Thoracic aorta (tissue), 2 donors: ENCODE measurements at places on chromosomes 11 and 22.

GRCh38 chr22:32421484-32421883 is 9.4 kb upstream of the RTCB start:
- no peak overlapping the region for H3K27ac ChIP-seq
- no peaks in the 10 kb centered on the region for H3K36me3 ChIP-seq
- H3K4me1 ChIP-seq, result no peaks in the 10 kb centered on the region
- no peaks in the 10 kb centered on the region for H3K27me3 ChIP-seq

DNA sequence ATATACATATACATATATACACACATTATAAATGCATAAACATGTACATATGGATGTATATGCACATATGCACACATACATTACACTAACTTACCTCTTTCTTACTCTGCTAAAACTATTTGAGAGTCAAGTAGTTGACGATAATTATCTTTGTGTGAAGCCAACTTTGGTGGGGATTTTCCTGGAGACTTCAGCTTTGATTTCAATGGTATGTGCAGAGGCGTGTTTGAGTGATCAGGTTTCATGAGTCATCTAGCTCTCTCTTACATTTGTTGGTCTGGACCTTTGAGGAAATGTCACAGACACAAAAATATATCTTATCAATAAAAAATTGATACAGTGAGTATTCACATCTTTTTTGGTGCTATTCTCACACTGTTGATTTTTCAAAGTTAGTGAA is 769.1 kb upstream of the LUZP2 start:
- no peak overlapping the region for H3K27ac ChIP-seq
- no peaks in the 10 kb centered on the region for H3K4me1 ChIP-seq
- H3K36me3 ChIP-seq, result no peaks in the 10 kb centered on the region
- H3K4me3 ChIP-seq, result no peak overlapping the region
- H3K27me3 ChIP-seq, result no peaks in the 10 kb centered on the region

- no peaks in the 10 kb centered on the region for H3K27me3 ChIP-seq
- H3K36me3 ChIP-seq, result peaks cover 9% of the 10 kb centered on the region
- no peaks in the 10 kb centered on the region for H3K4me1 ChIP-seq
- no peak overlapping the region for H3K4me3 ChIP-seq
- DNase-seq, result no peak
- no peak overlapping the region for H3K27ac ChIP-seq
These were observed 20.4 kb upstream of the POGLUT3 start for GRCh38 chr11:108518581-108518980.

DNA sequence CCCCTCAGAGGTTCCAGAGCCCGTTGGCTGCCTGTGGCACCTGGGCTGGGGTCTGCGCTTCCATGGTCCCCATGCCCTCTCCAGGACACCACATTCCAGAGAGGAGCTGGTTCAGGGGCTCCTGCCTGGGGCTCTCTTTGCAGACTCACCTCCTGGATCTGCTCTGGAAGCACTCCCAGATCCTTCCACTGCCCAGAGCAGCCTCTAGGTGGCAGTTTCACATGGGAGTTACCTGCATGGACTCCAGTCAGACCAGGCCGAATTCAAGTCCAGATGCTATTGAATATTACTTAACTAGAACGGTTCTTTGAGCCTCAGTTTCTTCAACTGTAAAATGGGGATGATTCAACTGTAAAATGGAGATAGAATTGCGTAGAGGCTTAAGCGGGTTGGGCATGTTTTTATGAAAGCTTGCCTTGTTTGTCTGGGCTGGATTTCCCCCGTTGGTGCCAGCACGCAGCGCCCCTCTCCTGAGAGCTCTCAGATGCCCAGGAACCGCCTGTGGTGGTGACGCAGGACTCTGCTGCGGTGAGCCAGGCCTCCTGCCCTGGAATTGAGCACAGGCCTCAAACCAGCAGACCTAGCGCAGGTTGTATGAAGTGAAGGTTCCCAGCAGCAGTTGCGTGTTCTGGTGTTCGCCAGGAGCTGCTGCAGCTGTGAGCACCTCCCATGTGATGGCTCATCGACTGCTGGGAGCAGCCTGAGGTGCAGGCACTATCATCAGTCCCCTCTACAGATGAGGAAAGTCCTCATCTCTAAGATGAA is 44.2 kb downstream of the LMO1 start:
- no peaks in the 10 kb centered on the region for H3K27me3 ChIP-seq
- no peaks in the 10 kb centered on the region for H3K4me1 ChIP-seq
- H3K27ac ChIP-seq, result no peak overlapping the region
- no peak overlapping the region for H3K4me3 ChIP-seq

DNA sequence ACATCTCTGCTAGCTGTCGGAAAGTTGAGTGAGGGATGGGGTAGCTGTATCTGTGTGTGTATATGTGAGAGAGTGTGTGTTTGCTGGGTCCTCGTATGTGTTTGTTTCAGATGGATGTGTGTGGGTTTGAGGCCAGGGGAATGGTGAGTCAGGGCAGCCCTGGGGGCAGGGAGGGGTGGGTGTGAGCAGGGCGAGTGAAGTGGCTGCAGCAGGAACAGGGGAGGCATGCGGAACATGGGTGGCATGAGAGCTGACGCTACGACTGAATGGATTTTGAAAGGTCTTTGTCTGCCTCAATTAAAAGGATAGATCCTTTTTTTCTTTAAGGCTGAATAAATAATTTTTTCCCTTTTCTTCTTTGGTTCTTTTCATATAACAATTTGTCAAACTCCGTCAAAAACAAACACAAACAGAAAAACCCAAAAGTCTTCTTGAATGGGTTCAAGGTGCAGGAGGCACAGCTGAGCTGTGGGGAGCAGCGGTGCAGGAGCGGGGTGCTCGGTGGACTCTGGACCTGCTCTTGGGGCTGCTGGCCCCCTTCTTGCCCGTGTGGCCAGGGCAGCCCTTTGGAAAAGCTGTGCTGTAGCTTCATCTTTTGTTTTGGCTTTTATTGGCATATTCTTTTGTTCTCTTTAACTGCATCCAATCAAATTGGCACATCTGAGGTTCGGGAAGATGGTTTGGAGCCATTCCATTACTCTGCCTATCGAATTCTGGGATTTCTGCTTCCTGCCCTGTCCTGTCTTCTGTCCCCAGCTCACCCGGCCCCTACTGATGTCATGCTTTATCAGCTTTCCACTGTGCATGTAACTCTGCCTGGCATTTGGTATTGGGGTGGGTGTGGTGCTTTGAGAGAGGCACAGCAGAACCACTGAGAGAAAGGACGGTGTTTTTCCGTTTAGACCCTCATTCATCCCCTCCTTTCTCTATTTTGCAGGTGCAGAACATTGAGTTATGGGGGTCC is 80.1 kb downstream of the ADAMTS15 start:
- H3K27ac ChIP-seq, result no peak overlapping the region
- H3K4me1 ChIP-seq, result no peaks in the 10 kb centered on the region
- DNase-seq, result no peak

- peaks cover 7% of the 10 kb centered on the region for H3K36me3 ChIP-seq
- H3K4me1 ChIP-seq, result peaks cover 12% of the 10 kb centered on the region
- H3K27me3 ChIP-seq, result no peaks in the 10 kb centered on the region
These were observed 58.3 kb downstream of the CERK start for GRCh38 chr22:46679706-46680269.

DNA sequence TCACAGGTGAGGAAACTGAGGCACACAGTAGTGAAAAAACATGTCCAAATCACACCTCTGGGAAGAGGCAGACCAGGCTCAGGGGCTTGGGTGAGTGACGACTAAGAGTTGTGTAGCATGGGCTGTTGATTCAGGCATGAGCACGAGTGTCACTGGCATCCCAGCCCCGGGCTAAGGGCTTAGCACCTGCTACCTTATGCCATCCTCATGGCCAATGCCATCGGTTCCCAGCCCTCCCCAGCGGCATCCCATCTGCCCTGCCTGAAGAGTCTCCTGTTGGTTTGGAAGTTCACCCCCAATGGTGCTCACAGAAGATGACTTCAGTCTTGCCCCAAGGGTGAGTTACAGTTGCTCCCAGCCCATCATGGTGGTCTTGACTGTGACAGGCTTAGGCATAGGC is 22.4 kb downstream of the MB start:
- H3K27me3 ChIP-seq, result no peaks in the 10 kb centered on the region
- no peaks in the 10 kb centered on the region for H3K4me1 ChIP-seq
- no peaks in the 10 kb centered on the region for H3K36me3 ChIP-seq
- H3K27ac ChIP-seq, result no peak overlapping the region

DNA sequence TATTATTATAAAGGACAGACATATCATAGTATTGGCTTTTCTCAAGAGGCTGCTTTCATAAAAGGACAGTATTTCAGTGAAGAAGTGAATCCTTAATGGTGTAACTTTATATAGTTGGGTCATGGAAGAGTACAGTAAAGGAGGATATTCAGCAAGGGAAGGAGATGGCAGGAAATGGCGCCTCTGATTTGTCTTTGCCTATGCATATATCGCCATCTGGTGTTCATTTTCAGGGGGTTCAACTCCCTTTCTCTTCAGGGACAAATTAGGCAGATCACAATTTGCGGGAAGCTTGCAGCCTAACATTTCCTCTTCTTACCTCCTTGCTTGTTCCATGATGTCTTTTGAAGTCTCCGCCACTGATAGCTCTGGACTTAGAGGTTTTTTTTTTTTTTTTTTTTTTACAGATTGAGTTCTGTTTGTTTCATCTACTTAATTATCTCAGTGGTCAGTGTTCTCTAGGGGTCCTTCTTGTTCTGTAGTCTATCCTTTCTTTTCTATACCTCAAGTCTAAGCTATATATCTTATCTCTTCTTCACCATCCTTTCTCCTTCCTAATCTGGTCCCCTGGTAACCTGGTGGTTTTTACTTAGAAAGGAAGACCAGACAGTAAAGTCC is 21.8 kb upstream of the RRM1 start:
- no peak for DNase-seq
- no peak overlapping the region for H3K27ac ChIP-seq
- H3K36me3 ChIP-seq, result no peaks in the 10 kb centered on the region
- no peaks in the 10 kb centered on the region for H3K27me3 ChIP-seq

- no peak overlapping the region for H3K4me3 ChIP-seq
- no peak overlapping the region for H3K27ac ChIP-seq
- H3K27me3 ChIP-seq, result no peaks in the 10 kb centered on the region
- H3K4me1 ChIP-seq, result no peaks in the 10 kb centered on the region
- no peaks in the 10 kb centered on the region for H3K36me3 ChIP-seq
These were observed 138.1 kb upstream of the RAG2 start for GRCh38 chr11:36736103-36736502.

- no peak overlapping the region for H3K4me3 ChIP-seq
- no peaks in the 10 kb centered on the region for H3K36me3 ChIP-seq
- no peaks in the 10 kb centered on the region for H3K27me3 ChIP-seq
These were observed 446.6 kb downstream of the BUD13 start for GRCh38 chr11:116326146-116326545.

- H3K27ac ChIP-seq, result no peak overlapping the region
- no peaks in the 10 kb centered on the region for H3K27me3 ChIP-seq
- no peaks in the 10 kb centered on the region for H3K4me1 ChIP-seq
- H3K36me3 ChIP-seq, result no peaks in the 10 kb centered on the region
These were observed 41.3 kb upstream of the VPREB1 start for GRCh38 chr22:22203048-22203971.

- H3K27me3 ChIP-seq, result no peaks in the 10 kb centered on the region
- H3K4me3 ChIP-seq, result no peak overlapping the region
- H3K4me1 ChIP-seq, result no peaks in the 10 kb centered on the region
These were observed 10.0 kb downstream of the VSIG10L2 start for GRCh38 chr11:125955856-125956255.

DNA sequence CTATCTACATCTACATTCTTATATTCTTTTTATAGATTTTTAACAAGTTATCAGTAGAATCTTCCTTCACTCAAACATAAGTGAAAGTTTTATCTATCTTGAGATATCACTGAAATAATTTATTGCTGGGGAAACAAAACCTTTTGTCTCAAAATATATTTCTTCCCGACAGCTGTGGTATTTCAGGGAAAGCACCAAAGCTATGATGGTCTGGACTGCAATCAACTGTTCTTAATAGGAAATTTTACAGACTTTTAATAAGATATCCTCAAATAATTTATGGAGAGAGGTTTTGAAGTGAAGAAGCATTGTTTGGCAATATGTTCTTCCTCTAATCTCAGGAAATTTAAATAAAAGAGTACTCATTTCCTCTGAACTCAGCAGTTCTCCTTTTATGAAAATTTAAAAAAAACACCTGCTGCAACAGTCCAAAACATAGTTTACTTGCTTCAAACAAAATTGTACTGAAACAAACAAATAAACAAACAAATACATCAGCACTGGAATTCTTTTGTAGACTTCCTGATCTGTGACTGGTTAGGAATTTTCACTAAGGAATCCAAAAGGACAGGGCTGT is 33.9 kb upstream of the EIF3M start:
- no peaks in the 10 kb centered on the region for H3K36me3 ChIP-seq
- H3K27ac ChIP-seq, result no peak overlapping the region
- H3K4me3 ChIP-seq, result no peak overlapping the region
- no peaks in the 10 kb centered on the region for H3K4me1 ChIP-seq
- DNase-seq, result no peak

DNA sequence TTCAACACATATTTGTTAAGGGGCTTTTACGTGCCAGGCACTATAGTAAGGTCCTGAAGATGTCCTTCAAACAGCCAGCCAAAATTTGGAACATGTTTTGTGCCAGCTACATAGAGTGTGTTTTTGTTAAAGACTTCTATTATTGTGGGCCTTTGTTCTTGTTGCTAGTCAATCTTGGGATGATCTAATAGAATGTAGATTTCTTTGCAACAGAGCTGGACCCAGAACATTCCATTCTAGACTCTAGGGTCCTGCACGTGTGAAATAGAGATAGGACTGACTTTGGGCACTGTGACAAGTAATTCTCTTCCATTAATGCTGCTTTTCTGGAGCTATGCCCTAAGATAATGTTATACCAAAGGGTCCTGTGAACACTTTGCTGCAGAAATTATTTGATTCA is 16.9 kb upstream of the IPO7 start:
- peaks cover 4% of the 10 kb centered on the region for H3K4me1 ChIP-seq
- H3K36me3 ChIP-seq, result no peaks in the 10 kb centered on the region
- no peak for DNase-seq

DNA sequence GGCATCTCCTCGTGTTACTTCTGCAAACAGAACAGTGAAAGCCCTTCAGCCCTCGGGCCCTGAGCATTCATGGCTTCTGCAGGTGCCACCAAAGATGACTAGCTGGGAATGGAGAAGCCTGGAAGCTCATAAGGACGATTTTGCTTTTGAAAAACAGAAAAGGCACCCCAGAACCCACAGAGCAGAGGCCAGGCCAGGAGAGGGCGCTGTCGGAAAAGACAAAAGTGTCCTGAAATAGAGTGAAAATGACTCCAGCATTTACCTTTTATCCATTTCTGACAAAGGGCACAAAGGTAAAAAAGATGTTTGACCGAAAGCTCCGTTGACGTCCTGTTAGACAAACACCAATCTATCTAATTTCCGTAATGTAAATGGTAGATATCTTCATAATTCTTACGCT is 37.6 kb downstream of the ZNF195 start:
- H3K27me3 ChIP-seq, result no peaks in the 10 kb centered on the region
- no peaks in the 10 kb centered on the region for H3K36me3 ChIP-seq
- no peak for DNase-seq
- H3K27ac ChIP-seq, result no peak overlapping the region
- no peak overlapping the region for H3K4me3 ChIP-seq
